ENCODE measurements at places on chromosomes 6 and 20.

- DNase-seq, result no peak
These were observed 538.5 kb downstream of the CD83 start for GRCh38 chr6:14656078-14656521.

- no peak for DNase-seq
These were observed 80.3 kb downstream of the ZDHHC14 start for GRCh38 chr6:157461000-157461915.

GRCh38 chr6:69846770-69847491 is 19.4 kb upstream of the COL19A1 start:
- no peak for DNase-seq

GRCh38 chr6:79672631-79673111 is 41.5 kb downstream of the SH3BGRL2 start:
- no peak for DNase-seq

DNA sequence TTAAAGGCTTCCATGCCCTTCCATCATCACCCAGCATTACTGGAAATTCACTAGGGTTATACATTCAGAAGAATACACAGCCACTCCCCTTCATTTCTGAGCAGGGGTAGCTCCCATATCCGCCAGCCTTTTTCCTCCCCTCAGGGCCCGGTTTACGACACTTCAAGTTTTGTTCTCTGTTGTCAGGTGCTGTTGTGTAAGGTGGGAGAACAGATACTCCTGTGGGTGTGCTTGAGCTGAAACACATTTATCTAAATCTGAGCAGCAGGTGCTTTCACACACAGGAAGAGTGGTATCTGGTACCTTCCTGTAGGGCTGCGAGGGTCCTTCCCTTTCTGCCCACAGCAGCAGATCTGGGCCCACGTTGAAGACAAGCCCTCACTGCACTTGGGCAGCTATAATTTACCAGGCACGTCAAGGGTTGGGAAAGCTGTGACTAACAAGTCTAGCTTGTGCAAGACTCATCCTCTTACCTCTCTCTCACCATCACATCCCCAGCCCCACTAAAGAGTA is 215.8 kb upstream of the RREB1 start:
- no peak for DNase-seq

DNA sequence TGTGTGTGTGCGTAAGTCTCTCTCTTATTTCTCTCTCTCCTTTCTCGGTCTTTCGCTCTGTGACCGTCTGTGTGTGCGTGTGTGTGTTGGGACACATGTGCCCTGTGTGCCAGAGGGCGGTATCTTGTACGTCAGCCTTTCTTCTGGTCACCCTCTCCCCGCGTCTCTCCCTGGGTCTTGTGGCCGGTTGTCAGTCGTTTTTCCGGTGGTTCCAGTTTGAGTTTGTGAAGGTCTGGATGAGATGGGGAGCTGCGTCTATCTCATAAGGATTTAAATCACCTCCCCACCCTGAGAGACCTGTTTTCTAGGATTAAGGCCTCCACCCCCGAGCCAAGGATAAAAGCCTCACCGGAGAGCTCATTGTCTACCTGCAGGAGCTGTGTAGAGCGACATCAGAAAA is 295.5 kb upstream of the ZNF337 start:
- no peak for DNase-seq
